Sciatic nerve (tissue), 2 donors: ENCODE measurements at places on chromosomes 5 and 9. TPM values are rescaled to one million over a fixed set of nuclear protein-coding genes. Genes with fewer than 3 reads are reported as not detected.

LRRC26 gene
- not detected for total RNA-seq

SPINK6 gene
- not detected for total RNA-seq

JMY gene
- 20.6 TPM for total RNA-seq

PHYKPL gene
- total RNA-seq, result 133 TPM

ARHGEF39 gene
- not detected for total RNA-seq

KLF4 gene
- total RNA-seq, result 63.8 TPM

ARAP3 gene
- 22.4 TPM for total RNA-seq

GDF9 gene
- total RNA-seq, result 0.40 TPM

AK8 gene
- total RNA-seq, result 1.6 TPM

TMC1 gene
- total RNA-seq, result 0.36 TPM

AFAP1L1 gene
- 54.8 TPM for total RNA-seq

MPDZ gene
- 112 TPM for total RNA-seq

MYMK gene
- not detected for total RNA-seq

CCDC69 gene
- total RNA-seq, result 45.8 TPM

BAG1 gene
- total RNA-seq, result 85.6 TPM

RNF208 gene
- 10.6 TPM for total RNA-seq

DNA sequence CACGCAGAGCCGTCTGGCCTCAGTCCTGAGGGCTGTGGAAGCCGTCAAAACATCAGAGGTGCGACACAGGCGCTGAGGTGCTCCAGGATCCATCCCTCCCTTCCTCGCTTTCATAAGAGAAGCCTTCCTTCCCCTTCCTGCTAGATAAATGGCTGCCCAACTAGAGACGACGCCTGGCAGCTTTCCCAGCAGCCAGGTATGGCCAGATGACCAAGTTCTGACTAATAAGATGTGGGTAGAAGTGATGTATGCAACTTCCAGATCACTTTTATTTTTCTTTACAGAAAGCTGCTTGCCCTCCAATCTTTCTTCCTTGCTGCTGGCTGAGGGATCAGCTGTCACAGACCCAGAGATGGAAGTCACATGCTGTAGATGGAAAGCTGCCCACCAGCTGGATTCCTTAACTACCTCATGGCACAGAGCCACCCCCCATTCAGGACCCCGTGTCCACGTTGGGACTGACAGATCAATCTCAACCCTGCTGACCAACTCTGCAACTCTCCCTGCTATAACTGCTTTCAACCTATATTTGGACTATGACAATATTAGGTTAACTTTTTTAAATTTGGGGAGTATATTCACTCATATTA, 8.8 kb downstream of the MAPK9 start:
- no peak for DNase-seq

- DNase-seq, result no peak
These were observed 189.8 kb upstream of the BRINP1 start for GRCh38 chr9:119559056-119559455.

DNA sequence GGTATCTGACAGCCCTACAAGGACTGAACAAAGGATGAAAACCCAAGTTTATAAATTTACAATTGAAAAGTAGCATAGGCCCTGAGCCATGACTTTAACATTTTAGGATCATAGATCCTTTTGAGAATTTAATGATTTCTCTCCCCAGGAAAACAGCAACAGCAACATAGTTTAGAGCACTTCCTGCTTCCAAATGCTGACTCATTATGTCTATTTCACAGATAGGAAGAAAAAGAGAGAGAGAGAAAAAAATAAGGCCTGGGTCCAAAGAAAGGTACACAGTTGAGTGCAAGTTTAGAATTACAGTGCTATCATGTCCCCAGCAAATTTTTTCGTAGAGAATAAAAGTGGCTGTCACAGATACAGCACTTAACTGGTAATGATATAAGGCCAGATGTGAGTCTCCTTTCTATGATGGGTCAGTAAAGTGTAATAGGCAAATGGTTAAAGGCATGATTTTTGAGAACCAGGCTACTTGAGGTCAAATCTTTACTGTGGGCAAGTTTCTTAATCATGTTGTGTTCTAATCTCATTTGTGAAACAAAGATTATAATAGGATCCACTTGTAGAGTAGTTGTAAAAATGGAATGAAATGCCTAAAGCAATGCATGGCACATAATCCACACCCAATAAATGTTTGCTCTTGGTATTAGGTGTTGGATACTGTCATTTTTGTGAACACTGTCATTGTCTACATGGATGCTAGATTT, 12.3 kb upstream of the PPP2R2B start:
- no peak for DNase-seq

DNA sequence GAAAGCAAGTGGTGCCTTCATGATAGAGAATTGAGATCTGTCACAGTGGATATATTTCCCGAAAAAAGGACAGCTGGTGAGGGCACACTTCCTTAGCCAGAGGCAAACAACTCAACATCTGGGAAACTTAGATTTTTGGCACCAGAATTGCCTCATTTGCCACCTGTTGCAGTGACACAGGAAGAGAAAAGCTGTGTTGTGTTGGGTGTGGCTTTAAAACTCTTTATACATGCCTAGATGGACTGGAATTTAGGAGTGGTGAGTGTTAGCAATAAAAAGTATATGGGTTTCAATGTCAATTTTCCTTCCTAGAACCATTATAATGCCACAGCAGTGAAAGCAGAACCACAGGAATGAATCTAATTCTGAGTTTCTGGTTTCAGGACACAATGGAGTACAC, 62.6 kb upstream of the CEMIP2 start:
- no peak for DNase-seq

DNA sequence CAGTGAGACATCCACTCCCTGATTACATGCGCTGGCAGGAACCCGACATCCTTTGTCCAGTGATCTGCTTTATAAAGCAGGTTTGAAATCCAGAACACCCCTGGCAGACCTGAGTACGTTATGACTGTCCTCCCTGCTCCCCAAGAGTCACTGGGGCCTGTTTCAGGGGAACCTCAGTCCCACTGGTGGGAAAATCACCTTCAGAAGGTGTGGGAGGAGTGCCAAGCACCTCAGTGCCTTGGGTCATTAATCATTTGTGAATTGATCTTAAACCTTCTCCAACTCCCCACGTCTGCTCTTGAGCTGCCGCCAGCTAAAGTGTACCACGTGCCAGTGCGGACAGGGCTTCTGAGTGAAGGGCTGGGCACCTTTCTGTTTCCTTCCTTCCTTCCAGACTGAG, 16.2 kb downstream of the SLC6A3 start:
- DNase-seq, result no peak

- no peak for DNase-seq
These were observed 62.8 kb upstream of the PPP1R26 start for GRCh38 chr9:135416664-135417290.

DNA sequence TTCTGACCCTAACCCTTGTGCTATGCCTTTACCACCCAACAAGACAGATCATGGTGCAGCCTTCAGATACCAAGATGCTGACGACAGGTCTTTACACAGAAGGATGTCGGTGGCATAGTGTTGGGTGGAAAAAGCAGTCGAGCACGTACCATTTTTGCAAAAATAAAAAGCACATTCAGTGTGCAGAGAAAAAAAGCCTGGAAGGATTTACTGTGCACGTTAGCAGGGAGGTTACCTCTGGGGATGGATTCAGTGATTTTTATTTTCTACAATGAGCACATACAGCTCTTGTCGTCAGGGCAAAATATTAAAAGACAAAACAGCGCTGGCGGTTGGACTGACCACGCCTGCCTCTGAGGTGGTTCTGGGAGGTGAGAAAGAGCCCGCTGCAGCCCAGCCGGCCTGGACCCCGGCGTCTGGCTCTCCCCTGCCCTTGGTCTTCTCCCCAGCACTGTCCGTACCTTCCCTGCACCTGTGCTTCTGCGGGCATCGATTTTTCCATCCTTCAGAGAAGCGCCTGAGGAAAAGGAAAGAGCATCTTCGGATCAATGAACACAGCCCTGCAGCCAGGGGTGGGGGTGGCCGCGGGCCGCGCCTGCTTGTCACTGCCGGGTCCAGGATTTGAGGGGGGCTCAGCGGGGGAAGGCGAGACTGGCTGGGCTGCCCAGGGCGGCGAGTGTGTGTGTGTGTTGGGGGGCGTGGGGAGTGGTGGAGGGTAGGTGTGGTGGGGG, 200.0 kb upstream of the IER5L start:
- DNase-seq, result no peak

GRCh38 chr9:121277026-121277425, 9.1 kb downstream of the GSN start:
- DNase-seq, result no peak

DNA sequence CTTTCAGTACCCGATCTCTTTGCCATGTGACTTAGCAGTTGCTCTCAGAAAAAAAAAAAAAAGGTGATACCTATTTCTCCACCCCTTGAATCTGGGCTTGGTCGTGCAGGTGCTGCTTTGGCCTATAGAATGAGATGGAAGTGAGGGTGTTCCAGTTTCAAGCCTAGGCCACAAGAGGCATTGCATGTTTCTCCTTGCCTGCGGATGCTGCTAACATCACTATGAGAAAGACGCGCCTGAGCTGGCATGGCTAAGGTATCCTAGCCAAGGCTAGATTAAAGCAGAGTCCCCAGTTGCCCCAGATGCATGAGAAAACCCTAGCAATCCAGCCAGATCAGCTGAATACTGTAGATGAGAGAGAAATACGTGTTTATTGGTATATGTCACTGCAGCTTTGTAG, 14.7 kb upstream of the CSF1R start:
- DNase-seq, result no peak

- no peak for DNase-seq
These were observed 153.8 kb upstream of the NR3C1 start for GRCh38 chr5:143557061-143557818.

DNA sequence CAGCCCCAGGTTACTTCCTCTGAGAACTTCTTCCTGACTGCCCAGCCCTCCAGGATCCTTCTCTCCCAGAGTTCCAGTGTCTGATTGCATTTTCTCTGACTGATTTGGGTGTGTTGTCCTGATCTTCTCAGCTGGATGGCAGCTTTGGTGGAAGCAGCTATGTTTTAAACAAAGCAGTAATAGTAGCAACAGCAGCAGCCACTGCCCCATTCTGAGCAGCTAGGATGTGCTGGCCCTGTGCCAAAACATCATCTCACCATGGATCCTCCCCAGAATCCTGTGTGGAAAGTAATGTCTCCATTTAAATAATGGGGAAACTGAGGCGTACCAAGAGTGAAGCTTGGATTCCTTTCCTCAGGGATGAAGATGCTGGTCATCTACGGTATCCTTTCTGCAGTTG, 46.4 kb upstream of the PSD2 start:
- no peak for DNase-seq
